T-helper 1 cell (primary cell): ENCODE measurements at places on chromosomes 6 and 20.
A peak's percentile ranks its signal among the peaks of the same experiment; 100 is the strongest.

- no peak for DNase-seq
These were observed 132.1 kb downstream of the MRPL14 start for GRCh38 chr6:43995137-43995536.

DNA sequence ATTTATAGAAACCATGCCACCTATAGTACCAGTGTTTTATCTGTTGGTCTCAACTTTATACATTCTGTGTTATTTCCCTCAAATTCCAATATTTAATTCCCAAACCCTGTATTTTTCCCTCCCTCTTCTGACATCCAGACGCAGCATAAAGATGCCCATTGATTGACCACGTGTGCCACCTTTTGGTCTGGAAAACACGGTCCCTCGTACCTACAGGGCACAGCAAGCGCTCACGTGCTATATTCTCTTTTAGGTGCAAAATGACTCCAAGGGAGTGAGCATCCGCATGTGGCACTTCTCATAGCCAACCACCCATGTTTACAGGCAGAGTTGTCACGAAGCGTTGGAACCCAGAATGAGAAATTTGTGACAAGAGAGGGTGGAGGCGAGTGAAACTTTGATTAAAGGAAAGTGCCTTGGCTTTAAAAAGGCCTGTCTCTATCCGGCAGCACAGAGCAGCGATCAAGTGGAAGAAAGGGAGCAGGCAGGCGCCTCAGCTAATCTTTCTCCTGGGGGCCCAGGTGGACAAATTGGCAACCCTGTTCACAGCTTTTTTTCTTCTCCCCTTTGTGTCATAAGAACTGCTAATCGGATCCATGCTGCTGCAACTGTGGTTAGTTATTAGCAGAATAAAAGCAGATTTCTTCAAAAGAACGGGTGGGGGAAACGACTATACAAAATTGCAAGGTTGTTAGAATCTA, 225.9 kb downstream of the TMEM242 start:
- DNase-seq: no peak

DNA sequence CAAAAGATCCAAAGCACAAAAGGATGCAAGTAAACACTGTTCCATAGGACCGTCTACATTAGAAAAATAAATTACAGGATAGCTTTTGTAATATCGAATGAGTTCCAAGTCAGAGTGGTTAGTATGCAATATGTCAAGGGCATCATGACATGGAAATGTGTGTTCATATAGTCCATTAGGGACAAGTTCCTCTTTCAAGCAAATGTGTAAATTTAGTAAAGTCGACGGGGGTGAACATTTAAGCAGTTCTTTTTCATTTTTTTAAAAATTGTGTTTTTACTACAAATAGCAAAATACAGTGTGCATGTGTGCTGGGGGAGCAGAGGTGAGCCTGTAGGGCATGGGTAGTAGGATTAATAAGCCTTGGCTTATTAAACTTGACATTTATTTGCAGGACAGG, 359.0 kb downstream of the ESR1 start:
- no peak for DNase-seq

- DNase-seq: no peak
These were observed 6.5 kb downstream of the PLEKHG1 start for GRCh38 chr6:150606168-150606591.

- no peak for DNase-seq
These were observed 50.5 kb upstream of the ENPP5 start for GRCh38 chr6:46221222-46221793.

GRCh38 chr6:144785056-144785455, 499.9 kb downstream of the UTRN start:
- DNase-seq: no peak

- DNase-seq: no peak
These were observed 62.2 kb upstream of the PLEKHG1 start for GRCh38 chr6:150537491-150537890.

GRCh38 chr20:52572687-52573086, 381.1 kb upstream of the ZFP64 start:
- no peak for DNase-seq

DNA sequence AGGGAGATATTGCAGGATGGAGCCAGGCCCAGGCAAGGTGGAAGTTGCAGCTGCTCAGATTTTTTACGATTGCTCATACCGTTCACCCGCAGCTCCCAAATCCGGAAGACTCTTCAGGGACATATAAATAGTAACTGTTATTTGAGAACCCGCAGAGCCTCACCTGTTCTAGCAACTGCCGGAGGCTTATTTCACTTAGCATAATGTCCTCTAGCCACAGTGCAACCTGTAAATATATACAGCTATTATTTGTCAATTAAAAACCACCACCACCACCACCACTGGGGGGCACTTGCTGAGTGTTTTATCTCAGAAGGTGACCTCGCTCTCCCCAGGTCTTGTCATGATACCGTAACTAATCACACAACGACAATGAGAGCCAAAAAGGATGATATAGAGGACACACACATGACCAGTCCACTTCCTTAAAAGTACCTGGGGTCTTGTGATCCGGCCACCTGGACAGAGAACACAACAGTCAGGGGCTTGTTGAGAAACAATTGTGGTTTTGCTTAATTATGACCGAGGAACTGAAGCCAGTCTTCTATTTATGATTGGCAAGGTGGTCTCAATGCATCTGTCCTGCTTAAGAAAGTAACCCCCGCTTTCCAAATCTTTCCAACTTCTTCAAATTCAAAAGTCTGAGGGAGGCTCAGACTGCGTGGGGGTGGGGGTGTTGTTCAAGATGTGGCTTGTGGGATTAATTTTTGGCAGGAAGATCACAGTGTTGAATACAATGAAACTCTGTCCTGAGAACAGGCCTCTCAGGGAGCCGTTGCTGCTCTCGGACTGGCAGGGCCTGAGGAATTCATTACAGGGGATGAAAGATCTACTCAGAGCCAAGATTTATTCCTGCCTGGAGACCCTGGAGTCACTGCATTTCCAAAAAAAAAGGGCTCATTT, 107.7 kb upstream of the PRND start:
- peak; percentile 72 for DNase-seq

- no peak for DNase-seq
These were observed 75.4 kb upstream of the KCNG1 start for GRCh38 chr20:51098284-51098810.

- no peak for DNase-seq
These were observed 74.0 kb downstream of the ZDHHC14 start for GRCh38 chr6:157454762-157455714.

GRCh38 chr6:128124713-128125112, 223.9 kb upstream of the THEMIS start:
- no peak for DNase-seq

DNA sequence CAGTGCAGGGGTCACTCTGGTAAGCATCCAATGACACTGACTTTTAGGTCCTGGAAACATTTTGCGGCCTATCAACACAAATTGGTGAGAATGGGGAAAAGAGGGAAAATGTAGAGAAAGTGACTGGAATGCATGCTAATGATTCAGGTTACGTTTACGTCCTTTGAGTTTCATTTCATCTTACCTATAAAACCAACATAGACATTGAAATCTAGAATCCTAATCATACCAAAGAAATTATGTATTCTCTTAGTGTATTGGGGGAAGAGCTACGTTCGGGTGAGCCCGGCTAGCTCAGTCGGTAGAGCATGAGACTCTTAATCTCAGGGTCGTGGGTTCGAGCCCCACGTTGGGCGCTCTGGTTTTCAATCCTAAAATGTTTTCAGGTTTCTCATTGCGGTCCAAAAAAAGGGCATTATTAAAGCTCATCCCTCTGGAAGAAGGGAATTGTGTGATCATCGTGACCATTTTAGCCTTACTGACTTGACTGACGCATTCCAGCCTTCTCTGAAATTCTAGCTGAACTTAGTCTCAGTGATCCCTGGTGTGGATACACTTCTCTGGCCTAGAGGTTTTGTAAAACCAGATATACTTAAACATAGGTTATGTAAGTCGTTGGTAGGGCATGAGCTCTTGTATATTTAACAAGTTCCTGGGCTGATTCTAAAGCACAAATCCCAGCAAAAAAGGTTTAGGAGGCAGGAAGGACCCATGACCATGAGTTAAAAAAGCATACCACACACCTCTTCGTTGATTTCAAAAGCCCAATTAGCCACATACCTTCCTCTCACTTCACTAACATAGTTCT, 18.3 kb downstream of the HMGN4 start:
- DNase-seq: no peak

GRCh38 chr20:14972690-14973089, 635.3 kb upstream of the FLRT3 start:
- no peak for DNase-seq

- DNase-seq: no peak
These were observed 27.7 kb upstream of the DTNBP1 start for GRCh38 chr6:15690510-15690909.

DNA sequence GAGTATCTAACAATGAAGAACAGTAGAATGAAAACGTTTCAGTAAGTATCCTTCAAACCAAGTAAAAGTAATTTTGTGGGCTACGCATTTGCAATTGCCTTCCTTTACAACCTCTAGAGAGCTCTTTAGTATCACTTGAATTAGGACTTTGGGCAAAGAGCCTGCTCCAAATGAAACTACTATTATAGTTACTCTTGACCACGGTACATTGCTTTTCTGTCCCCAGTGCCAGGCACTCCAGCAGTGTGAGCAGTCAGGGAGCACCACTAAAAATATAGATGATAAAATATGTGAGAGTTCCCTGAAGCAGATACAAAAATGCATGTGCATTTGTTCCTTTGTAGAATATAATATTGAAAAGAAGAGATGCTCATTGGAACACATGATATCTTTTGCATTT, 450.1 kb upstream of the MANEA start:
- no peak for DNase-seq

DNA sequence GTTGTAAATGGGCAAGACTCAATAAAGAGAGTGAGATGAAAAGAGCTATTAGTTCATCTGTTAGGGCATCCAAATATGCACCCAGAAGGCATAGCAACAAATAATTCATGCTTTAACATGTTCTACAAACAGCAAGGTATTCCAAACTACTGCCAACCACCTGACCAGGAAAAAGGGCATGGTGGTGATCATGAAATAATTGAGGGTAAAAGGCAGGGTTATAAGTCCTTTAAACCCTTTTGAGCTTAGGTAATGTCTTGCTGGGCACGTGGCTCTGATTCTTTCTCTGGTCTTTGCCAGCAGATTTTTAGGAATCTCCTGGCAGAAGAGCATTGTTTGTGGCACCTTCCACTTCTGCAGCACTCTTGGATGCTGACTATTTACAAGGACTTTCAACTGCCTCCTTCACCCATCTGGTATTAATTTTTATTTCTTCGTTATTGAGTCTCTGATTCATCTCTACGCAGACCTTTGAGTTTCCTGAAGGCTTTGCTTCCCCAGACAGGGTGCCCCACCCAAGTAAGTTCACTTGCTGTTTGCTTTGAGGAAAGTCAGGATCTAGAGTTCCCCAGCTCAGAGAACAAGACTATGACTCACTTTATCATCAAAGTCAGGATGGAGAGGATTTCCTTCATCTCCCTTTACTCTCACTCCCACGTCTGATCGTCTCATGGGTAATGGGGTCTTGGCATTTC, 83.4 kb upstream of the NEDD9 start:
- no peak for DNase-seq

DNA sequence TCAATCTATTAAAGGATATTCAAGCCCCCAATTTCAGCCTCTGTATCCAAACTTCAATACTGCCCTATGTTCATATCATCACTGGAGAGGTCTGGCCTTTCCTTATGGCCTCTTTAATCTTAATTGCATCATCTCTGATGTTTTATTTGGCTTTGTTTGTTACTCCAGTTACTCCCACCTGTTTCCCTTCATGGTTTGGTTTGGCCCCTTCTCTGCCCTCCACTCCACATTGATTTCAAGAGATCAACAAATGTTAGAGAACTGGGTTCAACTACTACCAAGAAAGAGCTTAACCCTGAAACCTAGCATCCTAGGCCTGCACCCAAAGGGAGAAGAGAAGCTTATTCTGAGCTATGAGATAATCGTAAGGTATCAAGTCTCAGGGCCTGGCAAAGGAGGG, 221.6 kb downstream of the LAMA2 start:
- DNase-seq: no peak

DNA sequence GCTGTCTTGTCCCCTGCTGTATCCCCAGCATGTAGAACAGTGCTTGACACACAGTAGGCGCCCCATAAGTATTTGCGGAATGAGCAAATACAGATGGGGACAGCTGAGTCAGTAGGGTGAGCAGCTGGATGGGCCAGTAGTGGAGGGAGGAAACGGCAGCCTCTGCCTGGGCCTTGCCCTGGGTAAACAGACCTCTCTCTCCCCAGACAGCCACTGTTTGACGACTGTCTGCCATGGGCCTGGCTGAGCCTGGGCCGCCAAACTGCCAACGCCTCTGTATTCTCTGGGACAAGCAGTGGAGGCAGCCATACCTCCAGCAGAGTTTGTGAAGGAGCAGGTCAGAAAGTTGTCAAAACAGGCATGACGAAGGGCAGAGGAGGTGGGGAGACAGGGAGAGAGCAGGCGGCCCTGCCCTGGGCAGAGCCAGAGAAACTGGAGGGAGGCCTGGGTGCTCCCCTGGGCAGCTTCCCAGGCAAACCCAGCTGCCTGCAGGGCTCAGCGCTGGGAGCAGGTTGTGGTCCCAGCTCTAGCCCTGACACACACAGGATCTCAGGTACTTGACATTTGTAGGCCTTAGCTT, 15.2 kb downstream of the HNF4A start:
- DNase-seq: no peak

- no peak for DNase-seq
These were observed 61.0 kb downstream of the SNAI1 start for GRCh38 chr20:50043573-50044352.

DNA sequence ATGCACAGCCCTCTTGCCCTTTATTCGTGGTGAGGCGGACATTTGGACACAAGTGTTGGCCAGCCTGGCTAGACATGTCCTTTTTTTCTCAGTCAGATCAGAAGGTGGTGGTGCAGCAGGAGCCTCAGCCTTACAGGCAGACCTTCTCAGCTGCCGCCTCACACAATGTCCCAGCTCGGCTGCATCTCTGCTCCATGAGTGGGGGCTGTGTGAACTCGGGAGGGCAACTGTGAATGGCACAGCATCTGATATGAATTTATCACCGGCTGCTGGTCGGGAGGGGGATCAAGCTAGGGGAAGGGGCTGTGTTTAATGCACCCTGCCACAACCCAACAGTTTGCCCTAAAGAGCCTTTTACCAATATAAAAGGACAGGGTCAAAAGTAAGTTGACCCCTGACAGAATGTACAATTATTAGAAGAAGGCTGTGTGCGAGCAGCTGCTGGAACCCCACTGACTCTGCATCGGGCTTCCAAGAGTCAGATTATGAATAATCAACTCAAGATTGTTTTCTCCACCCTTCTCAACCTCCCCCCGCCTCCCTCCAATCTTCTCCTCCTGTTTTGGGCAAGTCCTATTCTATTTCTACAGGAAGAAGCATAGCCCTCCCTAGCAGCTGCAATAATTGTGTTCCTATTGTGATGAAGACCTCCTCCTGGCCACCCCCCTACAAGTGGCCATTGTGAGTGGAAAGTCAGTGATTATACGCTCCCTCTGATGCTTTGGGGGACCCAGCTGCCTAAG, 245.2 kb downstream of the PKHD1 start:
- DNase-seq: no peak
